ENCODE measurements at places on chromosomes 7 and 10. TPM values are rescaled to one million over a fixed set of nuclear protein-coding genes. Genes with fewer than 3 reads are reported as not detected.

GRCh38 chr10:101155896-101156295 lies 24.8 kb downstream of the TLX1 start:
- no peak for DNase-seq

- DNase-seq = no peak
These were observed 701 bp downstream of the MTPAP start for GRCh38 chr10:30348378-30348776.

GRCh38 chr7:111392294-111392693 lies 170.0 kb downstream of the IMMP2L start:
- DNase-seq = no peak

GRCh38 chr7:38178695-38179344 lies 775 bp downstream of the STARD3NL start:
- DNase-seq = no peak

- no peak for DNase-seq
These were observed 40.5 kb upstream of the HSPB1 start for GRCh38 chr7:76261931-76262330.

- no peak for DNase-seq
These were observed 396.2 kb downstream of the TYW1 start for GRCh38 chr7:67392596-67393438.

DNA sequence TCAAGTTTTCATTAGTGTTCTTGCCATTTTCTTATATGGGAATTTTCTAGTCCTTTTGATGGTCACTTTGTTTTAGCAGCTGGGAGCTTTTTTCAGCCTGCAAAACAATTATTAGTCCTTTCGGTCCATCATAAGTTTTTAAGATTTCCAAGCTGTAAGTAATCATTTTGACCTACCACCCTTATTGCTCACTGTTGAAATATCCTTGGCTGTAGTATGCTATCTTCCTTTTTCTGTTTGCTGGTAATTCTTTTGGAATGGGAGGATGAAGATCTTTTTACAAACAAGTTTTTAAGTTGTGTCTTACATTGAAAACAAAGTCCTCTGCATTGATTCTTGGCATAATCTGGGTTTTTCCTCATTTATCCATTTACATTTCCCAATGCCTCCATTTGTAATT lies 24.0 kb downstream of the BZW2 start:
- no peak for DNase-seq

The MMS19 gene
- 65.9 TPM for total RNA-seq

DNA sequence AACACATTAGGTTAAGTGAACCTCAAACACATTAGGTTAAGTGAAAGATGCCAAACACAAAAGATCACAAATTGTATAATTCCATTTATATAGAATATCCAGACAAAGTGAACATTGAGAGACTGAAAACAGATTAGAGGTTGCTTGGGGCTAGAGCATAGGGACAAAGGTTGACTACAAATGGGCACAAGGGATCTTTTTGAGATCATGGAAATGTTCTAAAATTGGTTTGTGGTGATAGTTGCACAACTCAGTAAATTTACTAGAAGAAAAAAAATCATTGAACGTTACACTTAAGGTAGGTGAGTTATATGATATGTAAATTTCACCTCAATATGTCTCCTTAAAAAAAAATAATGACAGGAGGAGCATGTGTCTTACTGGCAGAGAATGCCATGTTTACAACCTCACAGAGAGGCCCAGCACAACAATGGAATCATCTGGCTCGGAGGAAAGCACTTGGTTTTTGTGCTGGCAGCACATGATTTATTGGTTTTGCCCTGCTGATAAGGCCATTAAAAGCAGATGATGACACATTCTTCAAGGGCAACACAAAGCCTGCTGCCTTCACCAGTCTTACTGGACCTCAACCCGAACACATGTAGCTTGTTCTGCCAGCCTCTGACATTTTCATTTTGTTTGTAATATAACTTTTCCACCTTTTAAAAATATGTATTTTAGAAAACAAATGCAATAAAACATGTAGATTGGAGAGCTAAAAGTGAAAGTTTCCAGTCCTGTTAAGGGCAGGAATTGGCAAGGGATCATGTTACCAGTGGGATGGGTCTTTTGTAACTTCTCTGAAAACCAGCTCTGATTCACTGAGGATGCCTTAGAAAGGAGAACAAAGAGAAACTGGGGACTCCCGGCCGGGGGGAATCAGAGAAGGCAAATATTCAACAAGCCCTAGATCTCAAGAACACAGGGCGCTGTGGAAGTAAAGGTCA lies 11.9 kb upstream of the LMOD2 start:
- DNase-seq = no peak

DNA sequence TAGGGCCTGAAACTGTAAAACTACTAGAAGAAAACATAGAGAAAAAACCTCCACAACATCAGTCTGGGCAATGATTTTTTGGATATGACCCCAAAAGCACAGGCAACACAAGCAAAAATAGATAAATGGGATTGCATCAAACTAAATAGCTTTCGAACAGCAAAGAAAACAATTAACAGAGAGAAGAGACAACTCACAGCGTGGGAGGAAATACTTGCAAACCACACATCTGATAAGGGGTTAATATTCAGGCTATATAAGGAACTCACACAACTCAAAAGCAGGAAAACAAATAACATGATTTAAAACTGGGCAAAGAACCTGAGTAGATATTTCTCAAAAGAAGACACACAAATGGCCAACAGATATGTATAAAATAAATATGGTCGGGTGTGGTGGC lies 7.7 kb upstream of the GSTK1 start:
- no peak for DNase-seq

The CUBN gene
- 27.6 TPM for total RNA-seq

The PAPSS2 gene
- total RNA-seq = 32.3 TPM

The SPDYE5 gene
- not detected for total RNA-seq

The HABP2 gene
- not detected for total RNA-seq

The EPHB6 gene
- 15.7 TPM for total RNA-seq

DNA sequence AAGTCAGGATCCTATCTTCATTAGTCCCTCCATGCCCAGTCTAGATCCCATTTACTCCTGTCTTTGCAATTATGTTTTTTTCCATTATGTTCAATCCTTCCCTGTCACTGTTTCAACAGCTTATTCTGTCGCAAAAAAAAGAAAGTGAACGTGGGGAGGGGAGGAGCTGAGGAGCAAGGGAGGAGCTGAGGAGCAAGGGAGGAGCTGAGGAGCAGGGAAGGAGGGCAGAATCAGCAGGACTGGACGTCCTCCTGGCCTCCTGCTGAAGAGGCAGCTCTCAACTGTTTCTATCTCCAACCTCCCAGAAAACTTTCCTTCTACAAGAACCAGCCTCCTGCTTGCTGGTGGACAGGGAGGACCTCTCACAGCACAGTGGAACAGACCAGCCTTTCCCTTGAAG lies 26.0 kb downstream of the LARP4B start:
- no peak for DNase-seq

GRCh38 chr7:28806841-28807240 lies 151.3 kb downstream of the TRIL start:
- no peak for DNase-seq

- no peak for DNase-seq
These were observed 26.0 kb downstream of the HSPA12A start for GRCh38 chr10:116716381-116716780.

GRCh38 chr10:46787321-46787615 lies 124.0 kb upstream of the PTPN20 start:
- DNase-seq = no peak

DNA sequence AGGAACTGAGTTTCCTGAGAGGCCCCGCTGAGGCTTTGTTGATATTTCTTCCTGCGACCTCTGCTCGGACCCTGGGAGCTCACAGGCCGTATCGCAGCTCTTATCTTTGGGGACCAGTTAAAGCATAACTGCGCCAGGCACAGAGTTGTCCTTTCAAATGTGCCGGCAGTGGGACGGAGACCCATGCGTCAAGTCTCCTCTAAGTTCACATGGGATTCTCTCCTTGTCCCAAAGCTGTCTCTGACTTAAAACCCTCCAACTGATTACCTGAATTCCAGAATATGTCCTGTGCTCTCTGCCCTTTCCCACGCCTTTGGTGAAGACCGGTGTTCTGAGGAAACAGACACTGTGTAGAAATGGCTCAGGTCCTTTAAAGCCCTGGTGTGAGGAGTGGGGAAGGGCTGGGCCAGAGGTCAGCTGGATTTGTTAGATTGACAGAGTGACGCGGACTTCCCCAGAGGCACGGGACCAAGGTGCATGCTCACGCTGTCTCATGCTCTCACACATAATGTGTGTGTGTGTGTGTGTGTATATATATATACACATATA lies 169.8 kb downstream of the EGFR start:
- DNase-seq = no peak

The SH2D4B gene
- total RNA-seq = 0.18 TPM

The CYP26C1 gene
- total RNA-seq = 0.85 TPM

The ECHDC3 gene
- 8.6 TPM for total RNA-seq

DNA sequence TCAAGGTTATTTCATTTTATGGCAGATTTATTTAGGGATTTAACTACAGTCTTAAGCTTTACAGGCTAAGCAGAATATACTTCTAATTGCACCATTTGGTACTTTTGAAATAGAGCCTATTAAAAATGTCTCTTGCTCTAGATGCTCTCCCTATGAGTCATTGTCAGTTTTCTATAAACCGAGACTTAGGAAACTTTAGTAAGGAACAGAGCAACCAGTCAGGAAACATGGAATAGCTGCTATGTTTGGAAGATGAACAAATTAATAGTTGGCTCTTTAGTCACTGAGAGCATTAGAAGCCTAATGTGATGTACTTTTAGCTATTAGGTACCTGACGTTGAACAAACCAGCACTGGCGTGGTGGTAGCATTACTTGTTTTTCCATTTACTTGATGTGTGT lies 35.3 kb downstream of the INPP5F start:
- DNase-seq = no peak

GRCh38 chr7:131544449-131545301 lies 11.8 kb downstream of the PODXL start:
- DNase-seq = no peak

GRCh38 chr7:28654110-28654509 lies 241.8 kb downstream of the CREB5 start:
- DNase-seq = no peak

DNA sequence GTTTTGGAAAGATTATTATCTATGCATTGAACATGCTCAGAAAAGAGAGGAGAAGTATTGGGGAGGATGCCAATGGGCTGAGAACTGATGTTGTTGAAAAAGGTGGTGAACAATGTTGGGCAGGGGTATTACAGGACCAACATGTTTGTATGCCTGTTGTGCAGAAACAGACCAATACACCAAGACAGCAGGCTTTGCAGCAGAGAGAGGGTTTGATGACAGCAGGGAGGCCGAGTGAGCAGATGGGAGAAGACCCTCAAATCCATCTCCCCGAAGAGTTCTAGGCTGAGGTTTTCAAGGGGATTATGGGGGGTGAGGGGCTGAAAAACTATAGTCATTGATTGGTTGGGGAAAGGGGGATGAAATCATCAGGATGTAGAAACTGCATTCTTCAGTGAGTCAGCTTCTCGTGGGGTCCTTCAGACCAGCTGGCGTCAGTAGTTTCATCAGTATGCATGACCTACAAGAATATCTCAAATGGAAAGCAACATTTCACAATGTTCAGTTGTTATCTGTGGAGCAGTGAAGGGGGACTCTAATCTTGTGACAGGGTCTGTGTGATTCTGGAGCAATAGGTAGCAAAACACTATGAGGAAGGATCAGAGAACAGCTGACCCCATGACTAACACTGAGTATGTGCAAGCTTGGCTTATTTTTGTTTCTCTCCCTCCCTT lies 167.8 kb downstream of the BAMBI start:
- DNase-seq = no peak

GRCh38 chr7:150379441-150380379 lies 580 bp downstream of the ZNF775 start:
- peak; percentile 71 for DNase-seq

DNA sequence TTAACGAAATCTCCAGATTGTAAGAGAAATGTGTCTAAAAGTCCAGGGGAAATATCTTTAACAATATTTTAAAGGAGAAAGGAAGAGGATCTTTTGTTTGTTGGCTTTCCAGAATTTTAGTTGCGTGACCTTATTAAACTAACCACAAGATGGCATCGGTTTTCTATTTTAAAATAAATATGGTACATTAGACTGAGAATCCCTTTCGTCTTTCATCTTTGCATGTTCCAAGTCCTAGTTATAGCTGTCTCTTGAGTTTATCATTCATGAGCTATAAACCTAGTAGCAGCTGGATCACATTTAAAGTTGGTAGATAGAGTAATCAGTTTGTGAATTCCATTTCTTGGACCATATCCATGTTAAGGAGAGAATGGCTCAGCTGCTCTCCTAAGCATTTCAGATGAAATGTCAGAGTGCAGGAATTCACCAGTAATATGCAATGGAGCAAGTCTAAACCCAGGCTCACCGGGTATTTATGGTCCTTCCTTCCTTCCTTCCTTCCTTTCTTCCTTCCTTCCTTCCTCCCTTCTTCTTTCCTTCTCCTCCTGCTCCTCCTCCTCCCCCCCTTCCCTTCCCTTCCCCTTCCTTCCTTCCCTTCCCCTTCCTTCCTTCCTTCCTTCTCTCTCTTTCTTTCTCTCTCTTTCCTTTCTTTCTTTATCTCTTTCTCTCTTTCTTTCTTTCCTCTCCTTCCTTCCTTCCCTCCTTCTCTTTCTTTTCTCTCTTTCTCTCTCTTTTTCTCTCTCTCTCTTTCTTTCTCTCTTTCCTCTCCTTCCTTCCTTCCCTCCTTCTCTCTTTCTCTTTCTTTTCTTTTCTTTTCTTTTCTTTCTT lies 57.8 kb upstream of the RAB18 start:
- no peak for DNase-seq

The GIMAP8 gene
- total RNA-seq = 22.4 TPM

DNA sequence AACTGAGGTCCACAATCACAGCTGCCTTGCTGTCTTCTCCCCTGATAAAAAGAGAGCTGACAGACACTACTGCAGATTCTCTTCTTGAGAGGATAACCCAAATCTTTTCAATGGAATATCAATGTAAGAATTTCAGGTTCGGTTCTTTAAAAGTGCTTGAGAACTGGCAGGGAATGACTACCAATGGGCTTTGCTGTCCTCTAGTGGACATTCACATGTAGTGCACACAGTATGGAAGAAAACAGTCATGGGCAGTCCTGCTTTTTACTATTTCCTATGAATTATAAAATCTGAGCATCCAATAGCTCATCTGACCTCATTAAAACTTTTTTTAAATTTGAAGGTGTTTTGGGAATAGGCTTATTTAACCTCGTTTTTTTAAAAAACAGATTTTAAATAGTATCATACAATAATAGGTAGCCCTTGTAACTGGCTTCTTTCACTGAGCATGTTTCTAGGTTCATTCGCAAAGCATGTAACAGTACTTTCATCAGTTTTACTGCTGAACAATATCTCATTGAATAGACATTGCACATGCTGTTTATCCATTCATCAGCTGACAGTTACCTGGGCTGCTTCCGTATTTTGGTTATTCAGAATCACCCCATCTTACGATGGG lies 18.3 kb downstream of the FZD9 start:
- DNase-seq = no peak

Data from sciatic nerve (tissue), 2 donors.